ENCODE measurements at places on chromosomes 5 and 9.

- no peak for DNase-seq
These were observed 179.9 kb downstream of the PPP2R2B start for GRCh38 chr5:146698651-146699050.

GRCh38 chr5:154999865-155000264, 13.7 kb upstream of the KIF4B start:
- DNase-seq = no peak

DNA sequence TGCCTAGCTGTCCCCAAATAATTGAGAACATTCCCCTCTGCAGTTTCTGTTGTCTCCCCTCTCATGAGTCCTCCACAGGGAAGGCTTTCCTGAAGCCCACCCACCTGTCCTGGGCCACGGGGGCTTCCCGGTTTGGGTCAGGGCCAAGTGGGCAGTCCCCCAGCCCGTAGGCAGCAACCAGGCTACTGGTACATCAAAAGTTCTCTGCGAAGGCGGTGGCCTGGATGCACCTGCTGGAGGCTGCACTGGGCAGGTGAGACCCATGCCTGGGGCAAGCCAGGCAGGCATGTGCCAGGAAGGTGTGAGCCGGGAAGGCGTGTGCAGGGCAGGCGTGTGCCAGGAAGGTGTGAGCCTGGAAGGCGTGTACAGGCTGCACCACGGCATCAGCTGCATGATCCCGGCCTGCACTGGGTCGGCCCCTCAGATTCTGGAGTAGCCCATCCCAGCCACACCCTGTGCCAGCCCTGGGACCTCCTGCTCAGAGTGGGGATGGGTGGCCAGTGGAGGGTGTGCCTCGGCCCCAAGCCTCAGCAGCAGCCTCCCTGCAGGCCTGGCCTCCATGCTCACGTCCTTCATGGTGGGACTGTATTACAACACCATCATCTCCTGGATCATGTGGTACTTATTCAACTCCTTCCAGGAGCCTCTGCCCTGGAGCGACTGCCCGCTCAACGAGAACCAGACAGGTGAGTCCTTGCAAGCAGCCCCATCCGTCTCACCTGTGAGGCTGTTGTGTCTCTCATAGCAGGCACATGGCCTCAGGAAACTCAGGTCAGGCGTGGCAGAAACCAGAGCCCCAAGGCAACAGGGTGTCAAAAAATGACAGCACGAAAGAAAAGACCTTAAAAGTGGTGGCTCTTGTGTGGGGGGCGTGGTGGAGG, 8.7 kb downstream of the SLC6A19 start:
- no peak for DNase-seq

- DNase-seq = no peak
These were observed 32.4 kb downstream of the GOLGA2 start for GRCh38 chr9:128243215-128244018.

GRCh38 chr9:1156794-1157550, 106.8 kb downstream of the DMRT2 start:
- no peak for DNase-seq

- no peak for DNase-seq
These were observed 85.0 kb downstream of the HMHB1 start for GRCh38 chr5:143896966-143897365.

GRCh38 chr5:177025101-177025601, 2.7 kb downstream of the ZNF346 start:
- no peak for DNase-seq

DNA sequence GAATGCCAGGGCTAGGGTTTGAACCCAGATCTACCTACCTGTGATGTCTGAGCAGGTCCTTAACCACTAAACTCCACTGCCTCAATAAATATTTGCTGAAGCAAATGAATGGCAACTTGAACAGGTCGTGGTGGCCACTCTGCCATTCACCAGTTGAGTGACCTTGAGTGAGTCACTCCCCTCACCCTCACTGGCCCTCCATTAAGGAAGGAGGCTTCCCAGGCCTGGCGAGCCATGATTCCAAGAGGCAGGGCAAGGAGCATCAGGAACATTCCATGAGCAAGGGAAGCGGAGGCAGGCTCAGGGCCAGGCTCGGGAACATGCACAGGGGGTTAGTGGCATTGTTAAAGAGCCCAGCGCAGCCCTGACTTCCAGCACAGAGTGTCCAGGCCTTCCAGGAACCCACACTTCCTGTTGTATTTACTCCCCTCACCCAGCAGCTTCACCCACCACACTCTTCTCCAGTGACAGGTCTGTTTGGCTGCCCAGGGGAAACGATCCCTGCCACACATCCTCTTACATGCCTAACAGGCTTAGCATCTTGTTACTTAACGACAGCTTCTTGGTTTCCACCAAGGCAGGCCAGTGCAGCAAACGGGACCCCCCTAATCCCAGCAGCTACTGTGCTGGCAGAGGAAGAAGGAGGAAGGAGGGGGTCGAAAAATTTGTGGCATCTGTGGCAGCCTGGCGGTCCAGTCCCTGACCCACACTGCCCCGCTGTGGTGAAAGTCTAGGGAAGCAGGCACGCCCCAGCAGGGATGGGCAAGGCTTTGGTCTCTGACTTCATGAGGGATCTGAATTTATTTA, 43.7 kb upstream of the TTC1 start:
- DNase-seq = peak; percentile 78

DNA sequence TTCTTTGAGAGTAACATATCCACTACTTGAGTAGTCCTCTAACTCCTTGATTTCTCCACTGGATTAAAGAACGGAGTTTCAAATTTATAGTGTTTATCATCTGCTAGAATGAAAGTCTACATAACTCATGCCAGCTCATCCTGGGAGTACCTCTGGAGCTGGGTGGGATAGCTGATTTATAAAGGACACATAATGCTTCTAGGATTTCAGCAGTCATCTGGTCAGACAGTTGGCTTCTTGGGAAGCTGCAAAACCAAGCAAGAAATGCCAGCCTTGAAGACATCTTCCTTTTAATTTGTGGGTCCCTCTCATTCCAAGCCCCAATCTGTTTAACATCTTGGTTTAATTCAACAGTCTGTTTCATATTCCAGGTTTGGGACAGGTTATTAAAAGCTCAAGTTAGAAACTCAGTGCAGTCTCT, 3.2 kb downstream of the GALNT10 start:
- DNase-seq = no peak

GRCh38 chr9:121288673-121289025, 20.7 kb downstream of the GSN start:
- DNase-seq = no peak

GRCh38 chr9:93488244-93488643, 34.9 kb upstream of the FAM120AOS start:
- DNase-seq = no peak

GRCh38 chr9:33048054-33048465, 23.0 kb downstream of the DNAJA1 start:
- no peak for DNase-seq

DNA sequence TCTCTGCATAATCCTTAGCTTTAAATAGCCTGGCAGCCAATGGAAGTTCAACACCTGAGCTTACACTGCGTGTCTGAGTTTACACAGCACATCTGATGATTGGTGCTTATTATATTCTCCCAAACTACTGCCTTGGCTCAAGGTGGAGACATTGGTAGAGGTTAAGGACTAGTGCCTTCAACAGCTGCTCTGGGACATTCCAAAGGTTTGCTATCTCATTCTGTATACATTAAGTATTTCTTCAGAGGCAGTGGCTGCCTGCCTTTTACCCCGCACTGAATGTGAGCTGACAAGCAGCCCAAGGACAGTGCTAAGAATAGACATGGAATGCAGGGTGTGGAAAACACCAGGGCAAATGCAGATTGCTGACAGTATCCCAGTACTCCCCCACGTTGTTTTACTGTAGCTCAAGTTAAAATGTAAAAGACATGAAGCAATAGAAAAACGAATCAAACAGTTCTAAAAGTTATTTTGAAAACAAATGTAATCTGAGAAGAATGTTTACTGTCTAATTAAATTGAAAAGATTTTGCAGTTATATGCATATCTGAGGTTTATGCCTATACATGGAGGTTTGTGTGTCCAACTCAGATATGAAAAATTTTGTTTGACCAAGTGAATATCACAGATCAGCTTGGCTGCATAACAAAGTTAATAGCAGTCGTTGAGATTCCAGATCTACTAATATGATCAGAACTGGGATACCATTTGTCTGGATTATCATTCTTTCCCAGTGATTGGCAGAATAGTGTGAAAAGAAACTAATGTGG, 1.8 kb downstream of the HSPB3 start:
- DNase-seq = no peak

GRCh38 chr5:76522103-76522935, 100.9 kb downstream of the F2RL2 start:
- no peak for DNase-seq

GRCh38 chr9:89659891-89660685, 55.3 kb downstream of the GADD45G start:
- DNase-seq = no peak

GRCh38 chr5:118220556-118221195, 767.7 kb downstream of the DTWD2 start:
- DNase-seq = no peak

DNA sequence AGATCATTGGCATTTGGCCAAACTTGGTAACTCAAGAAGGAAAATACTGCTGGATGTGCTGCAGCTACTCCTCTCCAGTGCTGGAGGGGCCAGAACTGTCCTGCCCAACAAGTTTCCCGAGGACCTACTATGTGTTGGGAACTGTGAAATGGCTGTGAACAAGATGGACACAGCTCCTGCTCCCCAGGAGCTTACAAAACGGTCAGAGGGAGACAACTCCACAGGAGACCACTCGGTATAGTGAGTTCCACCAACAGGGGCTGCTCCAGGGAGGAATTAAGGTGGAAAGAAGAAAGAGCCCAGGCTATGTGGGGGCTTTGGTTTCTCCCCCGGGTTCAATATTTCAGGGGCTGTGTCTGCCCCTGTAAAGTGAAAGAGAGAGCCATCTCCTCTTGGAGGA, 78.8 kb downstream of the GNA14 start:
- DNase-seq = no peak

GRCh38 chr9:98922721-98923435, 20.8 kb upstream of the COL15A1 start:
- DNase-seq = no peak

DNA sequence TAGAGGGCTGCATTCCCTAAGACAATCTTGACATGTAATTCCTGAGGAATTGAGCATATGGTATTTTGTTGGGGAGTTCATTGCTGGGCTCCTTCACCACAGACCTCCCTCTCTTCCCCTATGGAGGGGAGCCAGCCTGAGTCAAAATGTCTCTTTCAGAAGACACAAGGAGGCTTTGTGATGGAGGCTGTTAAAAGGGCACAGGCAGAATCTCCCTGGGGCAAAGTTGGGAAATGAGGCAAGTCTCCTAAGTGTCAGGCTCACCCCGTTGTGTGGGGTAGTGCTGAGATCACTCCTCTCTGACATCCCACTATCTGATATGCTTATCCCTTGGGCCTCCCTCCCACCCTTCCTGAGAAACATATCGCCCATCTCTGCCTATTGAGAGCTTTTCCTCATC, 30.6 kb downstream of the GFRA3 start:
- no peak for DNase-seq

DNA sequence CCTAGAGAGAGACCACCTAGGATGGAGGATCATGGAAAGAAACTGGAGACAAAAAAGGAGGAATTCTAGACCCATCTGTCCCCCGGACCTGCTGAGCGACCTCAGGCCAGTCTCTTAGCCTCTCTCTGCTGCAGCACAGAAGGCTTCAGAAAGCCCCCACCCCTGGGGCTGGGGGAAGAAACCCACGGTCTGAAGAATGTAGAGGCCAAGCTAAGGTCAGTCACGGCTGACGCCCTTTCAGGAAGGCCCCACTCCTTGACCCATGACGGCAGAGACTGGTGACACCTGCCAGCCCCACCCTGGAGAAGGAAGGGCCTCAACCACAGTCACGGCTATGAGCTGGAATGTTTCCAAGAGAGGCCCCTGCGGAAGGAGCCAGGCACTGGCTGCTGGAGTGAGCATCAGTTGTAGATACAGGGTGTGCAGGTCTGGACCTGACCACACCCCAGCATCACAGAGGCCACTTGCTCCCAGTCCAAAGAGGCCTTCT, 120.5 kb upstream of the BOD1 start:
- DNase-seq = peak; percentile 58

DNA sequence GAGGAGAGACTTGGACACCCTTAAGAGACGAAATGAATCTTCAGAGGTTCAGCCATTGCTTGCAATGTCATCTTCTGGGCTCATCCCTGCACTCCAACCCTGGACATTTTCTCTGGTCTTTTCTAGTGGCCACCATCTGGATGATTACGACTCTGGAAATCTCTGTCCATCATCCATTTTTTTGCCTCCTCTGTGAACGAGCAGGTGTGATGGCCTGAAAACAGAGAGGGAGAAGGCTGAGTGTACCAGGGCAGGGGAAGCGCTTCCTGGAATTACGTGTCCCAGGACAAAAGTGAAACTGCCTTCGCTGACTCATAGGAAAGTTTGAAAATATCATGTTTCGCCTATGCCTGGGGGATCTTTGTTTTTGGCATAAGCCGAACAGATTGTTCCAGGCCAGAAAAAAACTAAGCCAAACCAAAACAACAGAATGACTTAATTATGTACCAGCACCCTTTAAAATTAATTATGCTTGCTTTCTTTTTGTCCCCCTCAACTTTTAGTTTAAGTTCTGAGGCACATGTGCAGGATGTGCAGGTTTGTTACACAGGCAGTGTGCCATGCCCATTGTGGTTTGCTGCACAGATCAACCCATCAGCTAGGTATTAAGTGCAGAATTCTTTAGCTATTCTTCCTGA, 31.9 kb downstream of the ANKRD33B start:
- no peak for DNase-seq

GRCh38 chr9:127300886-127301447, 36.4 kb downstream of the GARNL3 start:
- DNase-seq = no peak

- no peak for DNase-seq
These were observed 30.7 kb downstream of the RAI14 start for GRCh38 chr5:34686762-34687268.

DNA sequence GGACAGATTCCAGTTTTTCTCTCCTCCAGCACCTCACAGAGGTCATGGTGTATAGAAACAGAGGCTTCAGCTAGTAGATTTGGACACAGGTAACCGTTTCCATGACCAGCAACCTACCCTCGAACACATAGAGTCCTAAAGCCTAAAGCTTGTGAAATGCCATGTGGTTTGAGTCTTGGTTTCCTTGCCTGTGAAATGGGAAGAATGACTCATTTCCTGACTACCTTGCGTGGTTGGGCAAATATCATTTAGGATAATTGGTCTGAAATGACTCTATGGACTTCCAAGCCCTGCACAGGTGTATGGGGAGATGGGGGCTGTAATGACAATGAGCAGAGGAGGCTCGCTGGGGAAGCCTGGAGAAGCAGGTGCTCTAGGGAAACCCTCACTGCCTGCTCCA, 134.6 kb downstream of the TTLL11 start:
- DNase-seq = no peak

- no peak for DNase-seq
These were observed 49.6 kb upstream of the SMIM32 start for GRCh38 chr5:136242611-136243010.

DNA sequence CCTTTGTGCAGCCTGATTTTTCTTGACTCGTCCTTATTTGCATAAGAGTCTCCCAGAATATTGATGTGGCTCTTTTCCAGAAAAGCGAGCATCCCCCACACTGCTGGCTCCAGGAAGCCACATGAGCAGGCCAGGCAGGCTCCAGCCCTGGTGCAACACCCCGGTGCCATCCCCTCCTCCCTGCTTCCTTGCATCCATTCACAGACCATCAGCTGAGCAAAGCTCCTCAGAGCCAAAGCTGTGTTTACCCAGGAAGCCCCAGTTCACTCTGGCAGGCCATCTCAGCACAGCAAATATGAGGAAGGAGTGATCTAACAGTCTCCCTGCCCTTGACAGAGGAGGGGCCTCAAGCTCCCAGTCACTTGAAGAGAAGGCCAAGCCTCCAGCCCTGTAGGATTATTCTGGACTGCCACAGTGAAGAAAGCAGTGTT, 34.4 kb downstream of the INSYN2B start:
- DNase-seq = peak; percentile 5

- no peak for DNase-seq
These were observed 50.6 kb upstream of the KLF4 start for GRCh38 chr9:107540164-107540561.

- no peak for DNase-seq
These were observed 65.5 kb upstream of the HSPA9 start for GRCh38 chr5:138640646-138641254.
